ENCODE measurements at places on chromosomes 1 and 21. TPM values are rescaled to one million over a fixed set of nuclear protein-coding genes. Genes with fewer than 3 reads are reported as not detected.

S100A14 gene
- 16.6 TPM for polyA plus RNA-seq

DNA sequence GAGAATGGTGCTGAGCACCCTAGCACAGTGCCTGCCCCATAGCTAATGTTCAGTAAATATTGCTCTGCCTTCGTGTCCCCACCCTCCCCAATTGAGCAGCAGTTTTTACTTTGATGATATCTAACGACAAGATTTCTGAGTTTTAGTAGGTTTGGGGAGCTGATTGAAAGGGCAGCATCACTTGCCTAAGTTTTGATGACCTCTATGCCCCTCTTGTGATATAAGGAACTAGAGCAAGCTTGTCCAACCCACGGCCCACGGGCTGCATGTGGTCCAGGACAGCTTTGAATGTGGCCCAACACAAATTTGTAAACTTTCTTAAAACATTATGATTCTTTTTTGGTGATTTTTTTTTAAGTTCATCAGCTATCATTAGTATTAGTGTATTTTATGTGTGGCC lies 1.6 kb downstream of the CNIH4 start:
- no peak for DNase-seq

GRCh38 chr1:177561436-177561835 lies 390.7 kb downstream of the BRINP2 start:
- DNase-seq, result no peak

GRCh38 chr1:218048828-218049420 lies 236.2 kb upstream of the RRP15 start:
- DNase-seq, result no peak

- DNase-seq, result no peak
Measured at GRCh38 chr1:154620751-154621150, 12.8 kb upstream of the ADAR start.

GRCh38 chr1:48000883-48001282 lies 3.7 kb upstream of the TRABD2B start:
- no peak for DNase-seq

DNA sequence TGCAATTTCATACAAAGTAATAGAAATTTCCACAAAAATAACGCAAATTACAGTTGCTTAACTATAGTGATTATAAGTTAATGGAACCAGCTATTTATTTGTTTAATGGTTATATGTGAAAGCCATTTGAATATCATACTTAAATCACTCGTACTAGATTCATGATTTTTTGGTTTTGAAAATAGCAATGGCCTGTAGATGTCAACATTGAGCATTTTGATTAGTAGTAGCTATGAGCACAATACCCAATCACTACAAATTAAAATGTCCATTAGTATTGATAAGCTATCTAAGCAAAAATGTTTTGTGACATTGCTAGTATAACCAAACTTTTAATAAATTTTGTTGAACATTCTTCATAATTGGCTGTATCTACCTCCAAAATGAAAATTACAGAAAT lies 10.0 kb downstream of the COL24A1 start:
- no peak for DNase-seq

GRCh38 chr1:232404981-232405731 lies 224.8 kb downstream of the SIPA1L2 start:
- no peak for DNase-seq

UBXN10 gene
- polyA plus RNA-seq, result 4.9 TPM
